Astrocyte (in vitro differentiated cells and primary cell): ENCODE measurements at places on chromosomes 6 and 20.

- DNase-seq: peak; percentile 76
Observed at GRCh38 chr6:18343741-18344140, 43.4 kb upstream of the RNF144B start.

DNA sequence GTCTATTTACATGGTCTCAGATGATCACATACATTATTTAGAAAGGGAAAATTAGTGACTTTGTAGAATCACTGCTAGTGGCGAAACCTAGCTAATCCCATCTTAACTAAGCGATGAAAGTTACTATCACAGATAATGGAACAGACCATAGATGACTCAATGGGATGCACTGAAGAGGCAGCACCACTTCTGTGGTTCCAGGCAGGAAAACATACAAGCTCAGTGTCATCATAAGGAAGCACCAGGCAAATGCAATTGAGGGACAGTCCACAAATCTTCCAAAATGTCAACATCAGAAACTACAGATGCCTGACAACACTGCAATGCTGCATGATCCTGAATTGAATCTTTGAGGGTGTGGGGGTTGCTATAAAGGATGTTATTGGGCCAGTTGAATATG, 15.9 kb upstream of the SNAI1 start:
- DNase-seq: no peak

- no peak for DNase-seq
Observed at GRCh38 chr6:45644720-45645119, 267.0 kb upstream of the SUPT3H start.

DNA sequence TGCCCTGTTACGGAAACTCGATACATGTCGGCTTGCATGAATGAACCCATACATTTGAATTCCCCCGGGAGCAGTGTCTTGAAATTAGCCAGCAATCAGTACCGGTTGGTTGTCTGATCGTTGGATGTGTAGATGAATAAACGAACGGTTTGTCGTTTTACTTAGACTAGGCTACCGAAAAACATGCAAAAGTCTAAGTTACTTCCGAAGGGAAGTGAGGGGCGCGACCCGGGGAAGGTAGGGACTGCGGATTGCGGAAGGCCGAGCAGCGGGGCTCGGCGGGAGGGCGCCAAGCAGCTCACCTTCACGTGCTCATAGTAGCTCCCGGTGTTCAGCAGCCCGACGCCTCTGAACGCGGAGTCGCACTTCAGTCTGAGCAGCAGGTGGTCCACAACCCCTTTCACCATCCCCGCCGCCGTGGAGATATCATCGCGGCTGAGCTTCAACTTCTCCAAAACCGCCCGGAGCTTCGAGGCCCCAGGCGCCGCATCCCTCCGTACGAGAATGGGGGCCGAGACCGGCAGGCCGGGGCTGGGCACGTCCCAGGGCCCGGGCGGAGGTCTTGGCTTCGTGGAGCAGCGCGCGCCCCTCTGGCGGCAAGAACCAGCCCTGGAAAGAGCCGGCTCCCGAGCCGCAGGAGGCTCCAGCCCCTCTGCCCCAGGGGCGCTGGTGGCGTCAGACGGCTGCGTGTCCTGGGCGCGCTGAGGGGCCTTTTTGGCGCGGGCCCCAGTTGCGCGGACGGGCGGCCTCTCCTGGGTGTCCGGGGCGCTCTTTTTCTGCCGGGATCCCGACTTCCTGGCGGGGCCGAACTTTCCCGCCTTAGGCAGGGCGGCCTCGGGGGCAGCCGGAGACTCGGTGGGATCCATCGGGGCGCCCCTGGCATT, 632 bp downstream of the CGAS start:
- DNase-seq: peak; percentile 12

- peak; percentile 3 for DNase-seq
Observed at GRCh38 chr20:31945785-31946184, 6.1 kb downstream of the PDRG1 start.
